Endothelial cell of umbilical vein (primary cell): ENCODE measurements at places on chromosomes 7 and 10. TPM values are rescaled to one million over a fixed set of nuclear protein-coding genes. Genes with fewer than 3 reads are reported as not detected.

- no peak for DNase-seq
Measured at GRCh38 chr7:103995554-103995953, 6.1 kb upstream of the RELN start.

The FBXL13 gene
- 4.6 and 5.2 TPM in 2 replicates for total RNA-seq

The ZNF239 gene
- 0.44 and 0.51 TPM in 2 replicates for total RNA-seq

The SLC39A12 gene
- total RNA-seq = not detected in 2 replicates

DNA sequence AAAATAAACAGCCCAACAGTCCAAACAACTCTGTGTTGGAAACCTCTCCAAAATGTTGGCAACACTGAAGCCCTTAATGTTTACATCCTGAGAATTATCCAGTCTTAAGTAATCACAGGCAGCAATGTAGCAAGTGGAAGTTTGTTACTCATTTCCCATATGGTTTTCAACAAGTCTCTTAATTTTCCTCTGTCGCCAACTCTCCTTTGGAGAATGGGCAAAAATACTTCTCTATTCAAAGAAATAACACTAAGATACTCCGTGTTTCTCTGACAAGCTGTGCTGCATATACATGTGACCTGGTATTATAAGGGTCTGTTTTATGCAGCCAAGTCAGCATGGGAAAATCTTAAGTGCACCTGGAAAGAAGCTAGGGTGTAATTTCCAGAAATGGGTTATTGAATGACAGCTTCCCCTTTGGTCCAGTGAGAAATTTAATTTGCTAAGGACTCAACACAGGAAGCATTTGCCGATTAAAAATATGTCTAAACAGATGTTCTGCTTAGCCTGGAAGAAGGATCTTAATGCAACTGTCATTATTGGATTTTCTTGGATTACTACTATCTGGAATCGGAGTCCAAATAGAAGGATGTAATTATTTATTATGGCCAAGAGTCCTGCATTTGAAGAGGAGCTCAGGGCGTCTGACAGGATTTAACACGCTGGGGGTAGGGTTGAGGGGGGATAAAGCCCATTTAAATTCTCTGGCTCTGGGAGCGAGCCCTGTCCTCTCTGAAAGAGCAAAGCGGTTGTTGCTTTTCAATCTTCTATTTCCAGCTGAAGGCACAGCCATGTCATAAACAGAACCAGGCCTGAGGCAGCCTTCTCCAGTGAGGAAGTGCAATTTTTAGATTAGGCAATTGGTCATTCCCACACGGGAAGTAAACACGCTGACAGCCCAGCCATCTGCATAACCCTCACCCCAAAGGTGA lies 73.1 kb downstream of the TLL2 start:
- no peak for DNase-seq

The FANK1 gene
- total RNA-seq = 1.4 and 1.6 TPM in 2 replicates
